Right renal pelvis (tissue), 4 donors: ENCODE measurements at places on chromosomes 7 and 10.

DNA sequence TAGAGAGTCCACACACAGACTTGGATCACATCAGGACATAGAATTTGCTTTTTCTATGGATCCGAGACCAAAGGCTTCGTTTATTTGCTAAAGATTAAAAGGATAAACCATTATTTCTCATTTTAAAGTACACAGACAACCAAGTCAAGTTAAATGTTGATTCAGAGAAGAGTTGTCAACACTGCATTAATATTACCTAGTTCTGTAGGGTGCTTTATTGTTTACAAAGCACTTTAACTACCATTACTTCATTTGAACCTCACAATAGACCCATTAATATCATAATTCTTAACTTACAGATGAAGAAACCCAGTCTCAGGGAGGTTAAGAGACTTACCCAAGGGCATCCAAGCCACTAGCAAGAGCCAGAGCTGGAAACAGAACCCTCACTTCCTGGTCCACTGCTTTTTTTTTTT is 43.2 kb upstream of the GSAP start:
- no peak for DNase-seq

DNA sequence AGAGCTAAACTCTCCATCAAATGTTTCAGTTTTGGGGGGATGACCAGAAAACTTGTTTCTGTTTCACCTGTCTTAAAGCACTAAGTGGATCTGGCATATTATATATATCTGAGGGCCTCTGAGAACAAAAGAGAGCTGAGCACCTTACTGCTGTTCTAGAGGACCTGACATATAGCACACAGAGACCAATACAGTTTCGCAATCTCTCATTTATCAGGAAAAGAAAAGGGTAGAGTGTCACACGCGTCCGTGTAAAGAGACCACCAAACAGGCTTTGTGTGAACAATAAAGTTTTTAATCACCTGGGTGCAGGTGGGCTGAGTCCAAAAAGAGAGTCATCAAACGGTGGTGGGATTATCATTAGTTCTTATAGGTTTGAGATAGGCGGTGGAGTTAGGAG is 434.5 kb upstream of the KCND2 start:
- DNase-seq, result no peak

GRCh38 chr7:17779381-17779780 is 160.9 kb downstream of the SNX13 start:
- no peak for DNase-seq

- DNase-seq, result no peak
Measured at GRCh38 chr7:40348126-40348728, 213.4 kb downstream of the SUGCT start.

GRCh38 chr10:133384071-133384470 is 5.0 kb downstream of the PAOX start:
- no peak for DNase-seq

- DNase-seq, result no peak
Measured at GRCh38 chr7:12013983-12014382, 182.0 kb upstream of the THSD7A start.

- DNase-seq, result no peak
Measured at GRCh38 chr10:66958466-66958865, 32.6 kb downstream of the LRRTM3 start.

GRCh38 chr7:24703296-24703695 is 54.0 kb downstream of the GSDME start:
- DNase-seq, result no peak

DNA sequence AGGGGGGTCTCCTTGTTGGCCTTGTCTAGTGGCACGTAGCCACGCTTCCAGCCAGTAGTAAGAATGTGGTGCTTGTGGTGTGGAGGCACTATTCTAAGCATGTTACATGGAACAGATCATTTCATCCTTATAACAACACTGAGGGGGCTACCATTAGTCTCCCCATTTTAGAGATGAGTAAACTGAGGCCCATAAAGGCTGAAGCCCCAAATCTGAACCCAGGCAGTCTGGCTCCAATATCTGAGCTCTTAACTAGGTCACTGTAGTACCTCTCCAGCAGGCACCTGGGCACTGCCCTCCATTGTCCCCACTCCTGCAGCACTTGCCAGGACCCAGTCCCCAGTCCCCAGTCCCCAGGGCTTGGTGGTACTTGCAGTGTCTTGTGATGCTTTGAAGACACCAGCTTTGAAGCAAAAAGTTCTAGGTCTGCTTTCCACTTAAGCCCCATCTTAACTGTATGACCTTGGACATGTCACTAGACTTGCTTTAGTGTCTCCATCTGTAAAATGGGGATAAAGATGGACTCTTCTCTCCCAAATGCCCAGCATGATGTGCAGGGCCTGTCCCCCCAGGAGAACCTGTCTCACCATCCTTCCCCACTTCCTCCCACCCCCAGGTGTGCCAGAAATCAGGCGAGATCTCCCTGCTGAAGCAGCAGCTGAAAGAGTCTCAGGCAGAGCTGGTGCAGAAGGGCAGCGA is 6.4 kb downstream of the LZTS2 start:
- no peak for DNase-seq

GRCh38 chr7:86814661-86815379 is 171.1 kb downstream of the GRM3 start:
- DNase-seq, result peak; percentile 7

- DNase-seq, result peak; percentile 31
Measured at GRCh38 chr10:88243836-88244730, 339.0 kb downstream of the RNLS start.

- no peak for DNase-seq
Measured at GRCh38 chr10:103584216-103585010, 90.9 kb downstream of the NEURL1 start.

GRCh38 chr7:3649250-3649649 is 348.2 kb downstream of the SDK1 start:
- no peak for DNase-seq

- DNase-seq, result no peak
Measured at GRCh38 chr10:23157239-23157681, 34.9 kb upstream of the PTF1A start.

GRCh38 chr10:96846395-96846794 is 14.3 kb downstream of the LCOR start:
- no peak for DNase-seq

- no peak for DNase-seq
Measured at GRCh38 chr10:124035928-124036558, 57.4 kb downstream of the CHST15 start.

DNA sequence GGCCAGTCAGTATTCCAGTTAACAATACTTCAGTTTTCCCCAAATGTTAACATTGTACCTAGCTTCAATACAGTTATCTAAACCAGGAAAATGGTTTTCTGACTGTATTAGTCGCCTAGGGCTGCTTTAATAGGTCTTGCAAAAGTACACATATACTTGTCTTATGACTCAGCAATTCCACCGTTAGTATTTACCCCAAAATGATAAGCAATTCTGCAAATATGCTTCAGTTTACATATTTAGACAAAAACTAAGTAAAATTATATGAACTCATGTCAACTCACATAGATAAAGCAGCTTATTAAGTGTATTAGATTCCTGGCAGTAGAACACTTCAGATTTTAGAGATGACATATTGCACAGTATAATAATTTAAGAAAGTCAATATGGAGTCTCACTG is 363.3 kb downstream of the ARL4A start:
- DNase-seq, result no peak

DNA sequence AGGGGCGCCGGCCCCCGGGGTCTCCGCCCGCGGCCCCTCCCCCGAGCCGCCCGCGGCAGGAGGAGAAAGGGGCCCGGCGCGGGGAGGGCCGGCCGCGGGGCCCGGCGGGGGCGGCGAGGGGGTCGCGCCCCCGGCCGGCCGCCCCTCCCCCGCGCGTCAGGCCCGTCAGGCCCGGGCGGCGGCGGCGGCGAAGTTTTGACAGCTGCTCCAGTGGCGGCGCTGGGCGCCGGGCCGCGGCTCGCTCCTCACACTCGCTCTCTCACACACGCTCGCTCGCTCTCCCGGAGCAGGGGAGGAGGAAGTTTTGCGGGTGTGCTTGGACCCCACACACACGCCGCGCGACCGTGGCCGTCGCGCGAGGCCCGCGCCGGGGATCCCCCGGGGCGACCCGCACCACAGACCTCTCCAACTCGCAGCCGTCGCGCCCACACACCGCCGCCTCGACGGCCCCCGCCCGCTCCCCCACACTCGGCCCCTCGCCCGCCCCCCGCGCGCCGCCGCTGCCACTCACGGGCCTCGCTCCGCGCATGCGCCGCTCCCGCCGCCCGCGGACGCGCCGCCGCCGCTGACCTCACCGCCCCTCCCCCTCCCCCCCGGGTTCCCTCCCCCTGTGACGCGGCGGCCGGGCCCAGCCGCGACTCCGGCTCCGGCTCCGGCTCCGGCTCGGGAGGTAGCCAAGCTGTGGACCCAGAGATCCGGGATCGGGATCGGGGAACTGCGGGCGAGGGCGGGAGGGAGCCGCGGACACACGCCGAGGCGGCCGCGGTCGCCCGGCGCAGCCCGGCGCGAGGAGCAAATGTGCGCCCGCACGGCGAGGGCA is 518 bp upstream of the KMT2C start:
- DNase-seq, result peak; percentile 83

DNA sequence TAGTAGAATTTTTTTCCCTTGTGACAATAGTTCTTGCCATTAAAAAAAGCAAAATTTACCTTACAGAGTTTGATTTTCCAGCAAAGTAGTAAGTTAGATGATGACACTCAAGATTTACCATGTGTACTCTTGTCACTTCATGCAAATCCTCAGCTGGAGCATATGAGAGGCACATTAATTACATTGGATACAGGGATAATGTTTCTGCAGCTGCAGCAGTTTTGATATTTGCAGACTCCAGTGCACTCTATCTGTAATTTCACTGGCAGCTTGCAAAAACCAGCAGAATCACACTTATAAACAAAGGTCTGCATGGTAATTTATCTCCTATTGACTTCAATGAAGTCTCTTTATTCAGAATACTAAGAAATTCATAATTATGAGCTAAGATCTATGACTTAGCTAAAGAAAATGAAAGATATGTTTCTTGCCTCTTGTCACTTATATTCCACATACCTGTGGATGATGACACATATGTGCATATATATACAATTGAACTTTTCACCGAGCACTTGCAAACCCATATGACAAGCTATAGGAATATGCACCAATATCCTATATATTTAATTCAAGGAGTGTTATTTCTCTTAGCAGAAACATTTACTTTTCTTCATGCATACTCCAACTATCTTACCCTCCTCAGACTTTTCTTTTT is 530.6 kb downstream of the PHTF2 start:
- no peak for DNase-seq

- DNase-seq, result no peak
Measured at GRCh38 chr7:51308696-51309095, 7.9 kb downstream of the COBL start.

- peak; percentile 44 for DNase-seq
Measured at GRCh38 chr10:73591935-73592699, 975 bp upstream of the USP54 start.

DNA sequence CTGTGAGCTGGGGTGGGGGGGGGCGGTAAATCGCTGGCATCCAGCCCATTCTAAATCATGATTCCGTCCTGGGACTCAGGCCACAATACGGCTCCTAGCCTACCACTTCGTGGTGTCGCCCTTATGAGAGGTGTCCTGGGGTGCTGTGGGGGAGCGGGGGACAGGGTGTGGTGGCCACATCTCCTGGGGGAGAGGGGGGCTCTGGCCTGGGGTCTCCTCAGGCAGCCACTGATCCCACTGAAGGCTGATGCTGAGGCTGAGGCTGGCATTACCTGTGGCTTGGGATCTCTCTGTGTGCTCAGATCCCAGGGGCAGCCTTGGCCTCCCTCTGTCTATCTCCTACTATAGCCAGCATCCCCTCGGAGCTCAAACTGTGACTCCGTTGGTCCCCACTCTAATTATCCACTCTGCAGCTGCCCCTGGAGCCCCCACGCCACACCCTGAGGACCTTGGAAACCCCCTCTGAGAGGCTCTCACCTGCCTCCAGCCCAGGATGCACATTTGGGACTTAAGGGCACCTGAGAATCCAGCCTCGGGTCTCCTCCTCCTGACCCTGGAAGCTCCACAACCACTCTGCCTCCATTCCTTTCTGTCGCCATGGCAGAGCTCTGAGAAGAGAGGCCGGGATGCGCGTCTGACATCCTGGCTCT is 249.3 kb upstream of the TCERG1L start:
- DNase-seq, result no peak

DNA sequence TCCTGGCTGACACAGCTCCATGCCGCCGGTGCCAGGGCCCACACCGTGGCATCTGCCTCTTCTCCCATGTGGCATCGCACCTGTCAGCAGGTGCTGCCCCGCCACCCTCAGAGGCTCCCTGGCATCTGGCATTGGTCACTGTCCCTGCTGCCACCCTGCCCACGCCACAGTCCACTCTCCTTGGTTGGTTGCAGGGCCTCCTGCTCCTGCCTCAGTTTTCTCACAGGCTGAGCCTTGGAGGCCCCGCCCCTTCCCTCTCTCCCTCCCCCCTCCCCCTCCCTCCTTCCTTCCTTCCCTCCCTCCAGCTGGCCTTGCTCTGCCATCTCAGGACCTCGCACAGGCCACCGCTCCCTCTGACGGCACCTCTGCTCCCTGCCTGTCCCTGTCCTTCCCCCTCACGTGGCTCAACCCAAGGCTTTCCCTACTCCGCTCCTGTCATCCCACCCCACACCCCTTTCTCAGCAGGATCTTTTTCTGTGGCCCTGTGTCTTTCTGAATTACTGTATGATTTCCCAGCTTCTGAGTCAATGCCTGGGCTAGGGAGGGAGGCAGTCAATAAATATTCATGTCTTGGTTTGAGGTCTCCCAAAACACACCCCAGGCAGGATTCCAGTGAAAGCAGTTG is 87.4 kb downstream of the INPP5A start:
- DNase-seq, result no peak

GRCh38 chr10:92153-92552 is 43.1 kb upstream of the TUBB8 start:
- no peak for DNase-seq

DNA sequence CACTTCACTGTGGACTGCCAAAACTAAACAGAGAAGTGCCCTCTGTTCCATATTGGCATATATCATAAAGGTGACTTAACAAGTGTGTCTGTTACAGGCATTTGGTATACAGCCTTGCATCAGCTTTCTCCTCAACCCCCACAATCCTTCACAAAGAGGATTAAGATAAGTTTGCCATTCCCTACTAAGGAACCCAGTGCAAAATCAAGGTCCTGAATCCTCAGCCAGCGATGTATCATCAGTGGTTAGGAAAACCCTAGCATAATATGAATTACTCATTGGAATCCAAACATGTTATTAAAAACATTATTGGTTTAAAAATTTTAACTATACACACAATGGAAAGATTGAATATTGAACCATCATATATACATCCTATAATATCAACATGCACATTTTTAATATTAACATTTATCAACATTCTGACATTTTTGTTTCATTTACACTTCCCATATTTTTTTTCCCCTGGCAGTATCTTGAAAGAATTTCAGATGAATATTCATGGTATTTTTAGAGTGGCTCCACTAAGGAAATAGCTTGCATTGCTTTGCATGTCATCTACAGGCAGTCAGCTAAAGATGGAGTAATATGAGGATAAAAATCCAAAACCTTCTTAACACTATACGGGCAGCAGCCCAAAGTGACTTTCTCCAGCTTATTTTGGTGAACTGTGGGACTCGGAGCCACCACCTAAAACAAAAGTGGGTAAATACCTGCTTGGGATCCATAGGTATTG is 215.6 kb upstream of the CHRM2 start:
- no peak for DNase-seq

DNA sequence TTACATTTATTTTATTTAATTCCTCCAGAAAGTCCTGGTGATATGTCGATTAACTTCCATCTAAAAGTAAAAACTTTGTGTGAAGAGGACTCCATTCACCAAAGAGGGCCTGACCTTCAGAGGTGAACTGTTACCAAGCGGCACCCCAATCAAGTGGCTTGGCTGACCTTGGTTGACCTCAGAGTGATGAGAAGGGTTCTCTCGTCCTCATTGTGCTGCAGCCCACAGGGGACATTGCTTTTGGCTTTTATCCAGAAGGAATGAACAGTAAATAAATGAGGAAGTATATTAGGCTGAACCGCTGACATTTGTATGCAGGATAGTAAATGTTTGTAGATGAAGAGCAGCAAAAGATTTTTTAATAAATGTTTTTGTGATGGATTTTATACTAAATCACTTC is 172.4 kb upstream of the MKI67 start:
- DNase-seq, result no peak
